ENCODE measurements at places on chromosomes 12 and 14. TPM values are rescaled to one million over a fixed set of nuclear protein-coding genes. Genes with fewer than 3 reads are reported as not detected.
A peak's percentile ranks its signal among the peaks of the same experiment; 100 is the strongest.

GPR135 gene
- 9.1 TPM for total RNA-seq

BEST3 gene
- total RNA-seq, result not detected

DNA sequence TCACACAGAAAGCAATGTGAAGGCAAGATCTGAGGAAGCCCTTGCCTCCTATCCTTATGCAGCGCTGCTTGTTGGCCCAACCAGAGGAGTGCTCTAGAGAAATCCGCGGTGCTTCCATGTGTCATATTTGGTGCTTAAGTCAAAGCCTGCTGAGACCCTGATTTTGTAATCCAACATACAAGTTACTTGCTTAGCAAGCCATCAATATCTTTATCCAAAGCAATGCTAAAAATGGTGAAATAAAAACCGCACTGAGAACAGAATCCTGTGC, 250.0 kb downstream of the MED13L start:
- no peak overlapping the region for H3K4me3 ChIP-seq
- H3K4me1 ChIP-seq, result peaks cover 35% of the 10 kb centered on the region
- H3K27ac ChIP-seq, result no peak overlapping the region
- DNase-seq, result no peak
- H3K27me3 ChIP-seq, result no peaks in the 10 kb centered on the region

- no peaks in the 10 kb centered on the region for H3K36me3 ChIP-seq
- no peaks in the 10 kb centered on the region for H3K27me3 ChIP-seq
These were observed 13.3 kb downstream of the SELPLG start for GRCh38 chr12:108620236-108620879.

DNA sequence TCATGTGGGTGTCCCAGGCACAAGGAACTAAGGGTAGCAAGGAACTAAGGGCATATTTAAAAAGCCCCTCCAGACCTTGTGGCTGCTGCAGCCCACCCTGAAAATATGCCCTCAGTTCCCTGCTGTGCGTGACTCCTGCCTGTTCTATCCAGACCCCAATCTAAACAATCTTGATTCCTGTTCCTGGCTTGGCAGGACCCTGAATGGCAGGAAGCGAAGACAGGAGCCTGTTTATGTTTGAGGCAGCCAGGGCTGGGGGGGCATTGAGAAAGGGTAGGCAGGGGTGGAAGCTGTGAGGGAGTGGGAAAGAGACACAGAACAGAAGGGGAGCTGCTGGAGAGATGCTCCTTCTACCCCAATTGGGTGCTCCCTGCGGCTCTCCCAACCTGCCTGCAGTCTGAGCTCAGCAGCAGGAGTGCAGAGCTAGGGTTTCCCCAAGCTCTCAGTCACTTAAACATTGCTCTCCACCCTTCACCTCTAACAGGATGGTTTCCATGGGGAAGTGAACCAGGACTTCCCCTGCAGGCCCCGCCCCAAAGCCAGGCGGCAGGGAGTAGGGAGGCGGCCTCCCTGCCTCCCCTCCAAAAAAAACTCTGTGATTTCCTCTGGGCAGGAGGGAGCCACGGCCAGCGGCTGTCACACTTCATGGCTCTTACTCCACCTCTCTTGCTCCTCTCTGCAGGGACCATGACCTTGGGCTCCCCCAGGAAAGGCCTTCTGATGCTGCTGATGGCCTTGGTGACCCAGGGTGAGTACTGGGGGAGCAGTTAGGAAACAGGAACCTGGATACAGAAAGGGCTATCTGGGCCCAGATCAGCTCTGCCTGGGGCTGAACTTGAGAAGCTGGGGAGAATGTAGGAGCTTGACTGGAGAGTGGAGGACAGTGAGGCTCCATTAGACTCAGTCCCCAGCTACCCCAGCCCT, 4.7 kb downstream of the ACVRL1 start:
- peaks cover 8% of the 10 kb centered on the region for H3K27me3 ChIP-seq
- peak overlapping the region; percentile 64 for H3K27ac ChIP-seq
- peaks cover 74% of the 10 kb centered on the region for H3K4me1 ChIP-seq
- peaks cover 13% of the 10 kb centered on the region for H3K36me3 ChIP-seq

DNA sequence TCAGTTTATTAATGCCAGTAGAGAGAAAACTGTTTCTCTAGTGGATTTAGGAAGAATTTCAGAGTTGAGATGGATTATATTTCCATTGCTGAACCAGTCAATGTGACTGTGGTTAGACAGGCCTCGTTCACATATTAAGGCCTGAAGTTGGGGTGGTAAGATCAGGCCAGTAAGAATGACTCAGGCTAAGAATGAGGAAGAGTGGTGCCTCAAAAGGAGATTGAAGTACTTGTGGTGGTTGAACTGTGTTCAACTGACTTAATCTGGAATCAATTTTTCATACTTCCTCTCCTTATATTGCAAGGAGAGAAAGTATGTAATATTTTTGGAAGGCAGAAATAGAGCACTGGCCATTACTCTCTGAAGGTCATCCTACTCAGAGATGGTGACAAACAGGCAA, 37.8 kb upstream of the ATF7IP start:
- no peaks in the 10 kb centered on the region for H3K36me3 ChIP-seq
- no peaks in the 10 kb centered on the region for H3K27me3 ChIP-seq
- no peaks in the 10 kb centered on the region for H3K4me1 ChIP-seq
- no peak overlapping the region for H3K27ac ChIP-seq
- H3K4me3 ChIP-seq, result no peak overlapping the region

DNA sequence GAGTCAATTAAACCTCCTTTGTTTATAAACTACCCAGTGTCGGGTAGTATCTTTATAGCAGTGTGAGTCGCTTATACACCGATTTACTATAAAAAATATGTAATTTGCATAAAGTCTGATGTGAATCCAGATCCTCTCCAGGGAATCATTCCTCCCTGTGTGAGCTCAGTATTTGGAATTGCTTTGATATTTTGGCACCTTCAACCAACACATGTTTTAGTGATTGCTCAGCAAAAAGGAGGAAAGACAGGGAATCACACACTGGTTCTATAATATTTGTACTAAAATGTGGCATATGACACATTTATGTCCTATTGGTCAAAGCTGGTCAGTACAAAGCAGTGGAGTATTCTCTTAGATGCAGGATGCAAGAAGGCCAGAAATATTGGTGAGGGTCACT, 703.9 kb upstream of the ATXN7L3B start:
- no peak for DNase-seq
- H3K4me1 ChIP-seq, result no peaks in the 10 kb centered on the region
- no peak overlapping the region for H3K27ac ChIP-seq
- H3K36me3 ChIP-seq, result no peaks in the 10 kb centered on the region

GRCh38 chr12:9932270-9932669, at the start of gene CLEC2A:
Gene CLEC2A (minus strand): TSS chr12:9932370. CDS start chr12:9932329, 41 bp downstream.
- H3K4me1 ChIP-seq, result no peaks in the 10 kb centered on the region
- H3K27ac ChIP-seq, result no peak within 1 kb of the TSS
- no peak for DNase-seq

WNT1 gene
- not detected for total RNA-seq

RNFT2 gene
- 0.42 TPM for total RNA-seq

DNA sequence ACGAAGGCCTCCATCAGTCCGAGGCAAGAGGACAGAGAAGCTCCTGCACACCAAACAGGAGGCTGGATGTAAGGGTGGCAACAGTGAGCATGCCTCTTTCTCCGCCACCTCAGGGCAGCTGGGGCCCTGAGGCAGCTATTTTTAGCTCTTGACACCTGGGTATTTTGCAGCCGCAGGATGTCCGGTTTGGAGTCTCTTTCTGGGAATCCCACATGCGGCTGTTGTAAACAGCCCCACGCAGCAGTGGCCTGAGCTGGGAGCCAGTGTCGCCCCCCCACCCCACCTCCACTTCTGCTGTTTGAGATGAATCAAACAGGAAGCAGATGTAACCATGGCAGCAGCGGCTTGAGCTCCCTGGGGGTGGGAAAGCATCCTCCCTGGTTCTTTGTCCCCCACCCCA, 11.7 kb downstream of the HDAC7 start:
- no peaks in the 10 kb centered on the region for H3K36me3 ChIP-seq
- peak overlapping the region; percentile 99 for H3K27ac ChIP-seq
- peaks cover 97% of the 10 kb centered on the region for H3K4me1 ChIP-seq
- no peaks in the 10 kb centered on the region for H3K27me3 ChIP-seq

- H3K36me3 ChIP-seq, result no peaks in the 10 kb centered on the region
- no peak for DNase-seq
- H3K27ac ChIP-seq, result no peak overlapping the region
- H3K27me3 ChIP-seq, result no peaks in the 10 kb centered on the region
- H3K4me1 ChIP-seq, result no peaks in the 10 kb centered on the region
These were observed 115.2 kb downstream of the KSR2 start for GRCh38 chr12:117853600-117853999.

DNA sequence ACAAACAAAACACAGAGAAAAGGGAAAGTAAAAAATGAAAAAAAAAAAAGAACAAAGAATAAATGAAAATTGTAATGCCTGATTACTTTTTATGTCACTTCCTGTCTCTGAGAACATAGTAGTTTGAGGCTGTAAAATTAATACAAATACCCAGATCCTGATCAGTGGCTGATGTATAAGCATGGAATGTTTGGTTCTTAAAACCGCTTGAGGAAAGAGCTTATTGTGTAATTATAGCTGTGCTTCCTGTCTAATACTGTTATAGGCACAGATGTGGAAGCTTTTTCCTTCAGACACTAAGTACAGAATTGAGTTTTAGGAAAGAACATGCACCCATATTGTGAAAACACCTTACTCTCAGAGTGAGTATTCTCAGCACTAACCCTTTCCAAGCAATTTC, 86.9 kb downstream of the AVPR1A start:
- H3K36me3 ChIP-seq, result no peaks in the 10 kb centered on the region
- DNase-seq, result no peak
- H3K4me3 ChIP-seq, result no peak overlapping the region
- no peaks in the 10 kb centered on the region for H3K27me3 ChIP-seq
- no peak overlapping the region for H3K27ac ChIP-seq
- no peaks in the 10 kb centered on the region for H3K4me1 ChIP-seq

- no peaks in the 10 kb centered on the region for H3K27me3 ChIP-seq
- no peak for DNase-seq
- H3K36me3 ChIP-seq, result no peaks in the 10 kb centered on the region
- peaks cover 33% of the 10 kb centered on the region for H3K4me1 ChIP-seq
These were observed 69.2 kb upstream of the ETV6 start for GRCh38 chr12:11580125-11580751.

- H3K27me3 ChIP-seq, result no peaks in the 10 kb centered on the region
- H3K4me3 ChIP-seq, result no peak overlapping the region
- peaks cover 21% of the 10 kb centered on the region for H3K4me1 ChIP-seq
These were observed 201.0 kb upstream of the AMIGO2 start for GRCh38 chr12:47280543-47281300.

DNA sequence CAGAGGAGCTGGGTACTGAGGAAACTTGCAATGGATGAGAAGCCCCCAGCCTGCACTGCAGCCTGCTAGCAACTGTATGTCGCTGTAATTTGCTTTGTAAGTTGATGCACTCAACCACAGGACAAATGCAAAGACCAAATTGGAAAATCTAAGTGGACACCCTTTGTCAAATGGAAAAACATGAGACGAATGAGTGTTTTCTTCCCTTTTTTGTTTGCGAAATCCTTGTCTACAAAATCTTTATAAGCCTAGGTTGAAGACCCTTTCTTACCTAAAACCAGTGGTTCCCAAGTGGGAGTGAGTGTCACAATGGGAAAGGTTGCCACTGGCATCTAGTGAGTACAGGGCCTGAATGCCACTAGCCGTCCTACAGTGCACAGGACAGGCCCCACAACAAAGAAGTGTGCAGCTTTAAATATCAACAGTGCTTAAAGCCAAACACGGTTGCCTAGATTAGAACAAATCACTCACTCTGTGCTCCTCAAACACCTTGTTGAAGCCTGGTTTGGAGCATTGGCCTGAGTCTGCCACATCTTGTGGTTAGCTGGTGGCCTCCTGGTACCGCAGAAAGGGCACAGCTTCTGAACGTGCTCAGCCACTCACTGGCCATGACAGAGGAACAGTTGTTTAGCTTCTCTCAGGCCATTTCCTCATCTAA, 7.6 kb upstream of the VASH1 start:
- H3K4me1 ChIP-seq, result no peaks in the 10 kb centered on the region
- no peak overlapping the region for H3K27ac ChIP-seq
- H3K36me3 ChIP-seq, result no peaks in the 10 kb centered on the region
- no peak overlapping the region for H3K4me3 ChIP-seq
- no peak for DNase-seq

C12orf50 gene
- total RNA-seq, result not detected

KLHL33 gene
- 0.71 TPM for total RNA-seq

- no peaks in the 10 kb centered on the region for H3K36me3 ChIP-seq
- H3K27me3 ChIP-seq, result peaks cover 51% of the 10 kb centered on the region
- DNase-seq, result no peak
These were observed at the start of gene ABHD12B for GRCh38 chr14:50871914-50872732. Gene ABHD12B (plus strand): TSS chr14:50872053. CDS start chr14:50872175, 122 bp downstream.

GRCh38 chr14:75252254-75252837, 26.3 kb upstream of the FOS start:
- no peak for DNase-seq
- H3K27ac ChIP-seq, result no peak overlapping the region
- peaks cover 9% of the 10 kb centered on the region for H3K4me1 ChIP-seq
- H3K27me3 ChIP-seq, result no peaks in the 10 kb centered on the region
- no peaks in the 10 kb centered on the region for H3K36me3 ChIP-seq

DNA sequence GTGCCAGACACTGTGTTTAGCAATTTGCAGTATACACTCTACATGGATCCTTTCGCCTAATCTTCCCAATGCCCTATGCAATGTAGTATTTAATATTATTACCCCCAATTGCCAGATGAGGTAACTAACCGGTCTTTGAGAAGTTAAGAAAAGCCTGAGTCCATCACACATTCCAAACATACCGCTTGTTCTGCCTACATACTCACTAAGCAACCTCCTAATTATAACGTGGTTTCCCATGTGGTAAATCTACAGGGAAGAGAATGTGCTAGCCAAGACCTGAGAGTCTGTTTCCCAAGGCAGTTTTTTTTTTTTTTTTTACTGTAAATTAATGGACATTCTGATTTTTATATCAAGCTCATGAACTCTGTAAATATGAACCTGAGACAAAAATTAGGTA, 37.2 kb downstream of the ATP2B1 start:
- no peak overlapping the region for H3K27ac ChIP-seq
- no peaks in the 10 kb centered on the region for H3K4me1 ChIP-seq
- no peaks in the 10 kb centered on the region for H3K27me3 ChIP-seq
- no peaks in the 10 kb centered on the region for H3K36me3 ChIP-seq
- DNase-seq, result no peak

GRCh38 chr12:96514328-96514727, 25.0 kb downstream of the CFAP54 start:
- H3K36me3 ChIP-seq, result no peaks in the 10 kb centered on the region
- H3K27ac ChIP-seq, result peak overlapping the region; percentile 66
- H3K4me3 ChIP-seq, result no peak overlapping the region
- H3K27me3 ChIP-seq, result no peaks in the 10 kb centered on the region
- DNase-seq, result no peak
